ENCODE measurements at places on chromosomes 16 and 17.
A peak's percentile ranks its signal among the peaks of the same experiment; 100 is the strongest.

DNA sequence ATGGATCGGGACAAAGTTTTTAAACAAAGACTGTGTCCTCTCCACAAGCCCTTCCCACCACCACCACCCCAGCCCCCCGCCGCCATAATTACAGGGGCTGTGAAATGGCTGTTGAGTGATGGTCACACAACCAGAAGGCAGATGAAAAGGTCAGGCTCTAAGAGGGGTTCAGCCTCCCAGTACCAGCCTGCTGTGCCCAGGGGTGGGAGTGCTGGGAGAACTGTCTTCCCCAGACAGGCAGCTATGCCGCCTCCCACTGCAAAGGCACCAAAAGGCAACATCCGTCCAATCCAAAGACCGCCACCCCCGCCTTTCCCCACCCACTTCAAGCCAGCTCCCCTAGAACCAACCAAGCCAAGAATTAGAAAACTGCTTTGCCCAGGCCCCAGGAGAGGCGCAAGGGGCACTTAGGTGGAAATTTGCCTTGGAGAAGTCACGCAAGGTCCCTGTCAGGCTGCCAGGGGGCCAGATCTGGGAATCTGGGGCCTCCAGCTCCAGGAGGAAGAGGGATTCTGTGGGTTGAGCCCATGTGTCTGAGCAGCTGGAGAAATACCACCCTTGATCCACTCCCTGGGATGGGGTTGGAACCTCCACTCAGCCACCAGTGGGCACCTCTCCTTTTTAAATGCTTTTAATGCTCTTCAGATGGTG, 14.4 kb downstream of the CARHSP1 start:
- no peak for DNase-seq

DNA sequence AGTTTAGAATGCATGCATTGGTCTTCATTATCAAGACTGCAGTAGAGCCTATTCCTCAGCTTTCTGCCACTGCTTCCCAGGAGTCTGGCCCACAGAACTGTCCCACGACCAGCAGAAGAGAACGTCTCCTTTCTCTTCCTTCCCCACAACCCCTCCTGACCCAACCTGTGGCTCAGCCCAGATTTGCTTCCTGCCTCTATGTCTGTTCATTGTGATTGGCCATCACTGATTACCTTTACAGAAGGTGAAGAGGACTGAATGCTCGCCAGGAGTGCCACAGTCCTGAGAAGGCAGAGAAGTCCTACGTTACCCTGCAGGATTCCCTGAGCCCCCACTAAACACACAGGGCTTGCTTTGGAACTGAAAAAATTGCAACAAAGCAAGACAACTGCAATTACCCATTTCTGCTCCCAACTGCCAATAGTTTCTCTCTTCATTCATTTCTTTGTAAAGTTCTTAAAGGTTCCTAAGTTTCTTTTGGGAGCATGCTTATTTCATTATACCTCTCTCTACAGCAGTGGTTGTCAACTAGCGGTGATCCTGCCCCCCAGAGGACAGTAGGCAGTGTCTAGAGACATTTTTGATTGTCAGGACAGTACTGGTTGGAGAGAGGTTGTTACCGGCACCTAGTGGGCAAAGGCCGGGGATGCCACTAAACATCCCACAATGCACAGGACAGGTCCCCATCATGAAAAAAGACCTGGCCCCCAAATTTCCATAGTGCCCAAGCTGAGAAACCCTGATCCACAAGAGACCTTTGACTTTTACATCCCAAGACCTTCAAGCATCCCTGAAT, 4.5 kb upstream of the NAT9 start:
- peak; percentile 42 for DNase-seq

GRCh38 chr17:44002141-44002848, 2.1 kb upstream of the NAGS start:
- DNase-seq, result peak; percentile 59

GRCh38 chr17:38620551-38621277, 15.0 kb upstream of the SRCIN1 start:
- DNase-seq, result no peak

GRCh38 chr17:59641799-59642484, 22.2 kb downstream of the CLTC start:
- no peak for DNase-seq

DNA sequence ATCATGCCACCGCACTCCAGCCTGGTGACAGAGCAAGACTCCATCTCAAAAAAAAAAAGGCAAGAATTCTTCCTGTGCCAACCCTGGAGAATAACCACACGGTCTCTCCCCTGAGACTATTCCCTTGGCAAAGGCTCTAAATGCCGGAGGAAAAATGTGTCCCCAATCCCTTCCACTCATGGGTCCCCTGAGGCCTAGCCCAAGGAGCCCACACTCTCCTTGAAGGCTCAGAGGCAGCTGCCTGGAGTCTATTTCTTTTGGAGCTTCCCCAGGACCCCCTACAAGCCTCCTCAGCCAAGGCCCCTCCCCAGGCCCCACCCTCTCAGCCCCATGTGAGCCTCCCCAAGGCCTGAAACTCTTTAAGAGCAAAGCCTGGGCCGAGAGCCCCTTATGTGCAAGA, 16.6 kb downstream of the CEP131 start:
- DNase-seq, result no peak

- no peak for DNase-seq
Measured at GRCh38 chr16:20147091-20147490, 73.4 kb upstream of the GPR139 start.

GRCh38 chr17:55659661-55660060, 63.0 kb downstream of the TMEM100 start:
- no peak for DNase-seq

- no peak for DNase-seq
Measured at GRCh38 chr17:17052462-17053221, 10.4 kb downstream of the MPRIP start.

GRCh38 chr17:9123594-9124553, 102.6 kb downstream of the NTN1 start:
- no peak for DNase-seq

DNA sequence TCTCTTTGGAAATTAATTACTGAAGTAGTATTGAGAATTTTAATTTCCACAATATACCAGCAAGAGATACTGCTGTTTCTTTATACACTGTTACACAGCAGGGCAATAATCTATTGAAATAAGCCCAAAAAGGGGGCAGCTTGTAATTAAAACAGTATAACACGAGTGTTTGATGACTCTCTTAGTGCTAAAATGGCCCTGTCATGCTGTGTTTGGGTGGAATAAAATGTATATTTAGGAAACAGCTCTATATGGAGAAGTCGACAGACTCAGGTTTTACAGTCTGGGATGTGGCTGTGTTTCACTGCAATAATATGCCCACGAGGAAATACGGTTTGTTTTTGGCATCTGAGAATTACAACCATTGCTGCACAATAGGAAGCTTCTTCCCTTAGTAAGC, 537.7 kb upstream of the HSBP1 start:
- DNase-seq, result no peak

DNA sequence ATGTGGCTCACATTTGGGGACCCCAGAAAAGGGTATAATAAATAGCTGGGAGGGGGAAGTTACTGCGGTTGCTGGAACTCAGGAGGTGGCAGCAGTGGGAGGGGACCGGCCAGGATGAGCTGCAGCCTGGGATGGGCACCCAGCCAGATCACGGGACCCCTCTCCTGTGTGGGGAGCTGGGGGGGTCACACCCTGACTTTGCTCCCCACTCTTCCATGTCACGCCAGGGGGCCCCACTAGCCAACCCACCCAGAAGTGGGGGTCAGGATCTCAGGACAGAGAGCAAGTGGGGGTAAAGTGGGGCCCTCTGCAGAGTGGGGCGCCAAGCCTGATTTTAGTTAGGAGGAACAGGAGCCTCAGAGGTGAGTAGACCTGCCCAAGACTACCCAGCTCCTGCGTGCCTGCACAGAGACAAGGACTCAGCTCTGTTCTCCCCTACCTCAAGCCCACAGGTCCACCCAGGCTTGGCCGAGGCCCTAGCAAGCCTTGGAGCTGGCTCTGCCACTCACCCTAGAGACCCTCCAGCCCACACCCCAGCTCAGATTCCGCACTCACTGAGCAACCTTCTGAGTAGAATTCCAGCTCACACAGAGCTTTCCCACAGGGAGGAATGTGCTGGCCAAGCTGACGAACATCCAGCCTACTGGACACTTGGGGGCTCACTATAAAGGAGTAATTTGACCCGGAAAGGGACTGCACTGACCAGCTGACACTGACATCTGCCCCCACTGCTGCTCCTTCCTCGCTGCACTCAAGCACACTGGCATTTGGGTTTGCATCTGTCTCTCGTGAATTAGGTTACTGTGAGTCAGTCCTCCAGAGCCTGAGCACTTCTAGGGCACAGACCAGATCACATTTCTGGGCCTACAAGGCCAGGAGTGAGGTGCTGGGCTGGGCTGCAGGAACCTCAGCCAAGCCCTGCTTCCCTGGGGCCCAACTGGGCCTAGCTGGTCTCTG, 310.1 kb downstream of the C16orf95 start:
- no peak for DNase-seq

- DNase-seq, result no peak
Measured at GRCh38 chr17:44338702-44339101, 6.4 kb upstream of the GRN start.

GRCh38 chr17:35345926-35346771, 27.3 kb downstream of the SLFN11 start:
- DNase-seq, result peak; percentile 79

GRCh38 chr17:40956401-40957254, 10.1 kb downstream of the KRT39 start:
- peak; percentile 60 for DNase-seq

DNA sequence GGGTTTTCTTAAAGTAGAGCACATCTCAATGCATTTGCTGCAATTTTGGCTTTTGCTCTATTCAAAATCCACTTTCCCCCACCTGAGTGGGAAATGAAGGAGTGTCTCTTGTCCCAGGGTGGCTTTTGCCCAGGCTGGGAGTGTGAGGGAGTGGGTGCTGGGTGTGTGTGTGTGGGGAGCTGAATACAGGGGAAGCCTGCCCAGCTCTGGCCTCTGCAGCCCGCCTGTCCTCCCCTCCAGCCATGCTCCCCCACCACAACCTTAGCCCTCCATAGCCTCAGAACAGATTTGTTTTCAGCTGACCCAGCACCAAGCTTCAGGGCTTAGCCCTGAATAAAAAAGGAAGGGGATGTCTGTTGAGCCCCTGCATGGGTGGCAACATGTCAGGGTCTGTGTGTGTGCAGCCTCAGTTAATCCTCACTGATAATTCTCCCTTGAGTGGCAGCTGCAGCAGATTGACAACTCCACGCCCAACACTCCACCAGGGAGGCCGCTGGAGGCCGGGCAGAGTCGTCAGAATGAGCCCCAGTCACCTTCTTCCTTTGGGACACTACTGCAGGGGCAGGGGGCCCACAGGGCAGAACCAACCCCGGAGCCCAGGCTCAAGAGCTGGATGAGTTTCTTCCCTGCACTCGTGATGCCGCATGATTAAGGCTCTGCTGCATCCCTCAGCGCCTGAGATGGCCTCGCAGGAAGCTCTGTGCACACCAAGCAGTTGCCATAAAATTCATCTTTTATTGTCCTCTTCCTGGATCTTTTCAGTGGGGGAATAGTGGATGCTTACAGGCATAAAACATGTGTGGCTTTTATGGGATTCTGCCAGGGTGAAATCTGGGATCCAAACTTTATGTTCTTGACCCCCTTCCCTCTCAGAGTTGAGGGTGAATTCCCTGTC, 55.0 kb downstream of the SPACA3 start:
- DNase-seq, result no peak

Measured in mesenchymal stem cell (in vitro differentiated cells and primary cell).